ENCODE measurements at places on chromosomes 16 and 17. TPM values are rescaled to one million over a fixed set of nuclear protein-coding genes. Genes with fewer than 3 reads are reported as not detected.

DNA sequence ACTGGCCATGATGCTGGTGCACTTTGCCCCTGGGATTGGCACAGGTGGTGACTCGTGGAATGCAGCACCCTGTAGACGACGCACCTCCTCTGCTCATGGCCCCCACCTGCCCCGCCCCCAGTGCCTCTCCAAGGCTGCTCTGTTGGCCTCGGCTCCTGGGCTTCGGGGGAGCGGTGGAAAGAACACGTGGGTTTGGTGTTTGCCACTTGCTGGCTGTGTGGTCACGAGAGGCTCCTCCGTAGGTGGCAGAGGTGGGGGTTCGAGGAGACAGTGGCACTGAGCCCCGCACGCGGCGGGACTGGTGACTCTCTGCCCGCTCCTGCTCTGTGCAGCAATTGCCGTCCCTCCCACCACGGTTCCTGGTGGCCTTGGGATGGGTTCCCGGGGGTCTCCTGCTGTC lies 82.8 kb upstream of the ZNF750 start:
- no peak for DNase-seq

- no peak for DNase-seq
These were observed at the start of gene CPNE7 for GRCh38 chr16:89575247-89576152. Gene CPNE7 (plus strand): TSS chr16:89575758. CDS start chr16:89575898, 140 bp downstream.

DNA sequence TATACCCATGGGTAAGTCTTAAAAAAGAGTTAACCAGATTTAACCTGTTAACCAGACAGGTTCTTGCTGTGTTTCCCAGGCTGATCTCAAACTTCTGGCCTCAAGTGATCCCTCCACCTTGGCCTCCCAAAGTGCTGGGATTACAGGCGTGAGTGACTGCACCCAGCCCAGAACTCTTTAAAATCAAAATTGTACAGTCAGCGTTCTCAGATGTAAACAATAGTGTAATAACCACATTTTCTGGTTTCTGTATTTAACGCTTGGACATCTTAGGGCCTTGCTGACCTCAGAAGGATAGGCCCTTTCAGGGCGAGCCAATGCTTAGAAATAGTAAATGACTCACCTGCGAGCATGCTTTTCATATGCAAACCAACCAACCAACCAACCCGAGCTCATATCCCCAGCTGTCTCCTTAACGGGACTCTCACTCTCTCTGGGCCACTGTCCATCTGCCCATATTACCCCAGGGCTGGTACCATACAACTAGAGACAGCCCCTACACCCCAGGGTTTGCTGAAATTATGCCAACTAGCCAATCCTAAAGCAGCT lies 415.0 kb upstream of the XYLT1 start:
- no peak for DNase-seq

- DNase-seq = no peak
These were observed 56.1 kb downstream of the NT5M start for GRCh38 chr17:17359271-17359670.

DNA sequence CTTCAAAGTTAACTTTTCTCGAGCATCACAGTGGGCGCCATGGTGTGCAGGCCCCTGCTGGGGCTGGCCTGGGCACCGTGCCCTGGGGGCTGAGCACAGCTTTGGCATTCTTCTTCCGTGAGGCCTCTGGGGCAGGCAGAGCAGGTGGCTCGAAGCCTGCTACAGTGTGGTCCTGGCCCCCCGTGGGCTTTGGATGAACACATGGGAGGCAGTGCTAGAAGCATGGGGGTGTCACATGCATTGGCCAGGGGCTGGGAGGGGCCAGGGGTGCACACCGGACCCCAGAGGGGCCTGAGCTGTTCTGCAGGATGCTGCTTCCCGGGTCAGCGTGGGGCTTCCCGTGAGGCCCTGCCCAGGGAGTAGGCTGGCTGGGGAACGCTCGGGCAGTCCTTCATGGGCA lies 12.1 kb upstream of the C16orf74 start:
- no peak for DNase-seq

GRCh38 chr16:29146266-29146665 lies 161.4 kb downstream of the LAT start:
- DNase-seq = no peak

GRCh38 chr16:56866955-56867830 lies 2.2 kb downstream of the SLC12A3 start:
- DNase-seq = peak; percentile 67

- no peak for DNase-seq
These were observed 22.4 kb downstream of the STX8 start for GRCh38 chr17:9553181-9553580.

- no peak for DNase-seq
These were observed 2.9 kb upstream of the SCN4A start for GRCh38 chr17:63975541-63976092.

GRCh38 chr17:81536299-81537290 lies 8.4 kb downstream of the FSCN2 start:
- no peak for DNase-seq

DNA sequence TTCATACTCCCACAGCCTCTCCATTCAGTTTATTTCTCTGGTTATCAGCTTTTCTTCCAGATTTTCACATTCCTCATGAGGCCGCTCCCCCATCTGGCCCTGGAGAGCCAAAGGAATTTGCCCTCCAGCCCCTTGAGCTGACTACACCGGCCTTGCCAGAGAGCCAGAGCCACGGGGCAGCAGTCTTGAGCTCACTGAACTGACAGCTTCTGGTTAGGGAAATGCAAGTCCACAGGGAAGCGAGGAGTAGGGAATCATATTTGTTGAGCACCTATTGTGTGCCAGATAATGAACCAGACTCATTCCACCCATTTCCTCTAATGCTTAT lies 102.4 kb downstream of the ABCC12 start:
- no peak for DNase-seq

Gene C16orf46
- 0.27 TPM for total RNA-seq

Gene CES3
- total RNA-seq = 0.55 TPM

Measured in NCI-H460 (cell line).